Head of caudate nucleus (tissue), 42 donors: ENCODE measurements at places on chromosomes 3 and 15.

DNA sequence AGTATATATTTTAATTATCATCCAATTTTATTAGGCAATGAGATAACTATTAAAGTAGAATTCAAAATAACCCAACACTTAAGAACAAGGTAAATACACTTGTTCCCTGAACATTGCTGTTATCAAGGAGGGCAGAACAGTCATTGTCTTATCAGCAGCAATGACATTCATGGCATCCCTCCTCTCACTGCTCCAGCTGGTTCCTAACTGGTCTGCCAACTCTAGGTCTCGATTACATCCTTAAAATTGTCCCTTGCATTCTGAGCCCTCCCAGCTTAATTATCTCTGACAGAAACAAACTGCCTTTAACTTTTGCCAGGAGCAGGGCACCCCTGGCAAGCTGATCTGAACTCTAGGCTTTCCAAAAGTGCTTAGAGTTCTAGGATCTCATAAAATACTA lies 14.0 kb upstream of the DYNC1LI1 start:
- no peak for DNase-seq

DNA sequence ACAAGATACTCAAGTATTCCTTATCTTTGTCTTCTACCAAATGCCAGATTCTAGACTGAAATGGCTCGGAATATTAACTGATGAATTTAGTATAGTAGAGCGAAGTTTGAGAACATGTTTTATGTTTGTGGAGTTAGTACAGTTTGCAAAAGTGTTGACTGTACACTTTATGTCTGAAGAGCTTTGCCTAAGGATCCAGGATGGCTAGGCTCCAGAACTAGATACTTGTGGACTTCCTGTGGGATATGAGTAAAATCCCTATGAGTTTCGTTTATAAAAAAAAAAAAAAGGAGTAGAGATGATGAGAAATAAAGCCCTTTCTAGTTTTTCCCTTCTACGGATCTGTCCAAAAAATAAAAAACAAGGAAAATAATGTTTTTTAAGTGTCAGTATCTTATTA lies 96.7 kb downstream of the TP63 start:
- DNase-seq: no peak

DNA sequence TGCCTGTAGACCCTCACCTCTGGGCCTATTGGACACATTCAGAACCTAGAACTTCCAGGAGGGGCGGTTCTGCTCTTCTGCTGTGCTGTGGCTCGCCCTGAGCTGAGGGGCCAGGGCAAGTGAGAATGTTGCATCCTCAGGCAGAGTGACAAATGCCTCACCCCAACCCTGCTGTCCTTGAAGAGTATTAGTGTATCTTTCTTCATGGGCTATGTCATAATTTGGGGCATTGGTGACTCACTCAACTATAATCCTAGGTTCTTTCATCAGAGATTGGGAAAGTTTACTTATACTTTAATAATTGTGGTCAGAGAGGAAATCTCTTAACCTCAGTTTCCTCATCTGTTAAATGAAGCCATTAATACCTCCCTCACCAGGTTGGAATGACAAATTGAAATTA lies 143.8 kb downstream of the SV2B start:
- DNase-seq: no peak

DNA sequence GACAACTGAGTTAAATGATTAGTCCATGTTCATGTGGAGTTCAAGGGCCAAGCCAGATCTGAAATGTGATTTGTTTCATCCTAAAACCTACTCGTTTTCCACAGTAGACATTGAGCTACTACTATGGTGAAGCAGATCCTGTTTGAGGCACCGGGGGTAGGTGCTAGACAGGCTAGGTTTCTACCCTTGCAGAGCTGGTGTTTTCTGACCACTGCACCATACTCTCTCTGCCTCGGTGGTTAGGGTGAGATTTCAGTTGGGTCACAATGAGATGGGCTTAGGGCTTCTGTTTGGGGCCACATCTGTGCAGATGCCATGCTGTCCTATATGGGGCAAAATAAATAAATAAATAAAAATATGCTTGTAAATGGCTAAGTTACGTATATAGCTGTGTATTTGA lies 99.3 kb downstream of the OXNAD1 start:
- no peak for DNase-seq

DNA sequence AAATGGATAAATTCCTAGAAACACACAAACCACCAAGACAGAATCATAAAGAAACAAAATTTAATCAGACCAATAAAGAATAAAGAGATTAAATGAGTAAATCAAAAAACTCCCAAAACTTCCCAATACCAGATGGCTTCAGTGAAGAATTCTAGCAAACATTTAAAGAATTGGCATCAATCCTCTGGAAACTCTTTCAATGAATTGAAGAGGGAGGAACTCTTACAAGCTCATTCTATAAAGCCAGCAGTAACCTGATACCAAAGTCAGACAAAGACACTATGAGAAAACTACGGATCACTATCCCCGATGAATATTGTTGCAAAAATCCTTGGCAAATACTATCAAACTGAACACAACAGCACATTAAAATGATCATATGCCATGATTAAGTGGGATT lies 81.9 kb upstream of the SLCO2A1 start:
- no peak for DNase-seq

DNA sequence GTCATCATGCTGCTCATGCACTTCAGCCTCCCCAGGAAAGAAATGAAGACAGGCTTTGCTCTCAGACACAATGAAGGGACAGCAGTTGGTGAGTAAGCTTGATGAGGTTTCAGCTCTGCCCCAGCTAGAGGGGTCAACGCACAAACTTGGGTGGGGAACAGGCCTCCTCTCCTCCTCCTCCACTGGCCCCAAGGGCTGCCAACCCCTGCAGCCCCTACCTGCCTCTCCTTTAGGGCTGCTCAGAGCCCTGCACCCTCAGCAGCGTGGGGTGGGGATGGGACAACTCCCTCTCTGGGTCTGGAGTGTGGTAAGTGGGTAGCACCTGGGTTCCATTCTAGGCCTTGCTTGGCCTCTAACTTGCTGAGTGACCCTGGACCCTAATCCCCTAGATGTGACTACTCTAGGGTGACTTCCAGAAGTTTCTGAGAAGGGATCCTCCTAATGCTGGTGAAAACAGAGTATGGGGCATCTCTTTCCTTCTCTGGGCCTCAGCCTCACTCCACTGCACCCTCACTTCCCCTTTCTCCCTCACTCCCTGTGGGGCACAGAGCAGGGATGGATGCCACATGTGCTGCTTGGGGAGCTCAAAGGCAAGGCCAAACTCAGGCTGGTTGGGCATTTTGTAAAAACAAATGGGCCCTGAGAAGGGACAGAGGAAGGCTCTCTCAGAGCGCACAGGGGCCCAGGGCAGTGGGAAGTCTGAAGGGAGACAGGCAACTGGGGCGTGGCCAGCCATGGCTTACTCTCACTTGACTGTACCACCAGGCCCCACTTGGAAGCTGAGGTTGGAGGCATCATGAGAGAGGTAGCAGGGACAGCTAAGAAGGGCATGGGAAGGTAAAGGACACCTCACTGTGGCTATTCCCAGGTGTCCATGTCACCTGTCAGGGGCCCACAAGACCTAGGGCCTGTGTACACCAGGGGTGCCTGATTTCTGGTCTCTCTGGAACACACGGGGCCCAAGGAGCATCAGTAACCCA lies 64.0 kb downstream of the SYNM start:
- DNase-seq: no peak

DNA sequence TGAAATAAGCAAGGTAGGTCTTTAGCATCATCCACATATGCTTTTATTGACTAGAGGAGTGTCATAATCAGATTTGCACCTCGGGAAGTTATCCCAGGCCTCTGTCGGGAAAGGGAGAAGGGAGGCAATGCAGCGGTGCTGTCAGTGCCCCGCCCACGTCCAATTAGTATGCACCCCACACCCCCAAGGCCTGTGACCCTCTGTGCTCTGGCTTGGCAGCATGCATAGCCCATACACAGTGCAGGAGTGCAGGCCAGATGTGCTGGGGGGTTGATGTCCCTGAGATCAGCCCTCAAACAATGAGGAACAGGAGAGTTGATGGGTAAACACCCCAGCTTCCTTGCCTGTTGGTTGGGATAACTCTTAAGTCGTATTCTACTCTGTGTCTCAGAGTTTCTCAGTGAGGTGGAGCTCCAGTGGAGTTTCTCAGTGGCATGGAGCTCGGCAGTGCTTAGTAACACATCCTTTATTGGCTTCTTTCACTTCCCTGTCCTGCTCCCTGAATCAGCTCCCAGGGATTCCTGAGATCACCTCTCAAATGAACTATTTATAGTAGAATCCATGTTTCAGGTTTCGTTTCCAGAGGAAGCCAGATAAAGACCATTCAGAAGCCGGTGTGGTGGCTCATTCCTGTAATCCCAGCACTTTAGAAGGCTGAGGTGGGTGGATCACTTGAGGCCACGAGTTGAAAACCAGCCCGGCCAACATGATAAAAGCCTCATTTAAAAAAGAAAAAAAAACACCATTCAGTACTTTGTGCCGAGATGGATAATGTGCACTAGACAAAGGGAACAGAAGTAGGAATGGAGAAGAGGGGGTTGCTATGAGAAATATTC lies 26.7 kb upstream of the NDUFB4 start:
- DNase-seq: no peak

DNA sequence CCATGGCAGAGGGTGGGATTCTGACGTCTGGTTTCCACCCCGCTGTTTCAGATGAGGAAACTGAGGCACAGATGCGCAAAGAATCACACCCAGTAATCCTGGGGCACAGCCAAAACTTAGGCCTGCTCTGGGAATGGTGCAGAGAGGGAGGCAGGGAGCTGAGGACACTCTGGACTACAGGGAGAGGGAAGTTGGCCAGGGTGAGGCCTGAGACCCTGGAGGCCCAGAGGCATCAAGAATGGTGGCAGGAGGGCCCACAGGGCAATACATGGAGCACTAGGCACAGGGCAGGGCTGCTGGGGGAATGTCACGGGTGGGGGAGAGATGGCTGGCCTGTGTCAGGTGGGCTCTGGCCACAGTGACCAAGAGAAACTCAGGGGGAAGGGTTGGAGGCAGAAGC lies 63.6 kb downstream of the TLE3 start:
- no peak for DNase-seq

- DNase-seq: no peak
Measured at GRCh38 chr15:75348562-75349350, 1.9 kb downstream of the NEIL1 start.

- no peak for DNase-seq
Measured at GRCh38 chr3:12323237-12323636, 34.4 kb downstream of the PPARG start.

DNA sequence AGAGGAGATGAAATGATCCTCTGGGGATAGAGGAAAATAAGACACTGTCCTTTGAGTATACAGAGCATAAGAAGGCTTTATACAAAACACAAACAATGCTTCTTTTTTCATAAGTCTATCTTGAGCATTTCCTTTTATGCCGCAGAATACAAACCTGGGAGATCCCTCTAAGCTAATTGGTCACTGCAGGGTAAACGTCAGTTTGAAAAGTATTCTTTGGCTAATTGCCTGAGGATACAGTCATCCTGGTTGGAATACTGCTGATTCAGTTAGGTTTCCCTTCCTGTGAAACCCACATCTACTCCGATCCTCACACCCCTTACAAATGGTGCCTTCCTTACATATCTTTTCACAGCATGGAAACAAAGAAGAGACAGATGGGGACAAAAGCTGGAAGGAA lies 10.6 kb downstream of the WNT5A start:
- DNase-seq: no peak

- no peak for DNase-seq
Measured at GRCh38 chr3:72050048-72050632, 265.2 kb upstream of the PROK2 start.
